Activated CD4-positive, alpha-beta T cell treated with anti-CD3 and anti-CD28 coated beads for 48 hours (primary cell): ENCODE measurements at places on chromosomes 11 and 22.

- no peak for DNase-seq
Observed at GRCh38 chr11:20474176-20474881, 86.8 kb downstream of the PRMT3 start.

GRCh38 chr22:29073618-29074275, 912 bp downstream of the KREMEN1 start:
- peak; percentile 7 for DNase-seq

- DNase-seq, result no peak
Observed at GRCh38 chr11:114061048-114061680, 1.7 kb downstream of the ZBTB16 start.

GRCh38 chr11:86999859-87000753, 37.6 kb upstream of the TMEM135 start:
- no peak for DNase-seq

DNA sequence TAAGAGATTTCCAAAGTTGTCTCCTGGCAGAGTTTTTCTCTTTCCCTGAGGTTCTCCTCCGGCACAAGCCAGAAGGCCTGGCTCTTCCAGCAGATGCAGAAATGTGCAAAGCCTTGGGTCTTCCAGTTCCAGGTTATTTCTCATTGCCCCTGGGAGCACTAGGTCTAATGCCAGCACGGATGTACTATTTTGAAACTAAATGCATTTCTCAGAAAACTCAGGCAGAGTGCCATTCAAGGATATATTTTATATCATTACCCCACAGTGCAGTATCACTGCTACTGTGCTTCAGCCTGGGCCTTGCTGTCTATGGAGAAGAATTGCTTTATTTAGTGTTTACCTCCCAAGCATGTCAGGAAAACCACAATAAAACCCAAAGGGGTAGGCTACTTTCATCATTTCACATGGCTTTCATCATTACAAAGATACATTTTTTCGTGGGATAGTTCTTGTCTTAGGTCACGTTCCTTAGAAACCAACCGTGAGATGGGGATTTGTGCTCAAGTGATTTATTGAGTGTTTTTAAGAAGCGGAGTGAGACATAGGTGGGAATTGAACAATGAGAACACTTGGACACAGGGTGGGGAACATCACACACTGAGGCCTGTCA, 22.4 kb upstream of the FZD4 start:
- DNase-seq, result no peak

DNA sequence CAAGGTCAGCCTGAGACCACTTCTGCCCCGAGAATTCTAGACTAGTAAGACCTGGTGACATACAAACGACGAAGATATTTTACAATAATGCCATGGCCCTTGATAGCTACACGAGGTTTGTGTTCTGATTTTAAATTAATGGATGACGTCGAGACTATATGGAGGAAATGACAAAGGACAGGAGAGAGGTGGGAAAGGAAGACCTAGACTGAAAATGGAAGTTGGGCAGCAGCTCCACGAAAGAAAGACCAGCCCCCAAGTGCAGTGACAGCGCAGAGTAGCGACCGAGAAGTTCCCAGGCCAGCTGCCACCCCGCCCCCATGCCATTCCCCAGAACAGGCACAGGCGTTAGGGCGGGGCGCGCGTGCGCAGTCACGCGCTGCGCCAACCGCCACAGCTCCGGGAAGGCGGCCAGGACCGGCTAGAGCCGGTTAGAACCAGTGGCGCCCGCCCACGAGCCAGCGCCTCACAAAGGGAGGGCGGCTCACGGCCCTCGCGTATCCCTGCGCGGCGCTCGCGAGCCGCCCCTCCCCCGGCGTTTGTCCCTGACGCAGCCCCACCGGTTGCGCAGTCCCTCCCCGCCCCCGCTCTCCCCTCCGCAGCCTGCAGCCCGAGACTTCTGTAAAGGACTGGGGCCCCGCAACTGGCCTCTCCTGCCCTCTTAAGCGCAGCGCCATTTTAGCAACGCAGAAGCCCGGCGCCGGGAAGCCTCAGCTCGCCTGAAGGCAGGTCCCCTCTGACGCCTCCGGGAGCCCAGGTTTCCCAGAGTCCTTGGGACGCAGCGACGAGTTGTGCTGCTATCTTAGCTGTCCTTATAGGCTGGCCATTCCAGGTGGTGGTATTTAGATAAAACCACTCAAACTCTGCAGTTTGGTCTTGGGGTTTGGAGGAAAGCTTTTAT, 1.5 kb upstream of the MALAT1 start:
- DNase-seq, result peak; percentile 99

GRCh38 chr22:30023099-30023660, 57.1 kb upstream of the HORMAD2 start:
- peak; percentile 20 for DNase-seq

DNA sequence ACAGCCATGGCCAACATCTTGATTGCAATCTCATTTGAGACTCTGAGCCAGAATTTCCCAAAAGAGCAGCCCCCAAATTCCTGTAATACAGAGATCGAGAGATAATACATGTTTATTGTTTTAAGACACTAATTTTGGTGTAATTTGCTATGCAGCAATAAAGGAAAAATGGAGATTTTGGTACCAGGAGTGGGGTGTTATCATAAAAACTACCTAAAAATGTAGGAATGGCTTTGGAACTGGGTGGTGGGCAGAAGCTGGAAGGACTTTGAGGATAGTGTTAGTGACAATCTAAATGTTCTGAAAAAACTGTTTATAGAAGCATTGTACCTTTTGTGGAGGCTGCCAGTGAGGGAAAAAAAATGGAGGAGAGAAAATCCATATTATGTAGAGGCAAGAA, 32.4 kb downstream of the C11orf96 start:
- no peak for DNase-seq

DNA sequence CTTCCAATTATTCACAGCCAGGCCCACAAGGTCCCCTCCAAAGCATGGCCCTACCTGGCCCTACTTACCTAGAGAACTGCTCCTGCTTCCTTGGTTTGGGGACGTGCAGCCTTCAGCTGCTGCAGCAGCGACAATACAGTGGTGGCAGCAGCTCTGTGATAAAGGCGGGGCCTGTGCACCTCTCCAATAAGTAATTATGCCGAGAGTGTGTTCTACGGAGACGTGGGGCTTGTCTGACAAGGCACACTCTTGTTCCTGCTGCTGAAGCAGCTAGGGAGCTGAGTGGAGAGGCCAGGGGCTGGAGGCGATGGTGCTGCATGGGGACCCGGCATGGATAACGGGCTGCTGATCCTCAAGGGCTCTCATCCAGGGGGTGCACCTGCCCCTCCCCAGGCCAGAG, 98.0 kb upstream of the THY1 start:
- DNase-seq, result no peak

GRCh38 chr11:116946414-116946813, 109.0 kb upstream of the APOA1 start:
- DNase-seq, result no peak
